Ureter (tissue), 1 donor: ENCODE measurements at places on chromosomes 6 and 20.

GRCh38 chr6:15842727-15843117 lies 179.9 kb upstream of the DTNBP1 start:
- no peak for DNase-seq

GRCh38 chr6:136499370-136499769 lies 50.9 kb downstream of the MAP7 start:
- DNase-seq = no peak

GRCh38 chr20:25341716-25342680 lies 48.6 kb downstream of the ABHD12 start:
- no peak for DNase-seq

GRCh38 chr6:137927777-137928218 lies 60.7 kb downstream of the TNFAIP3 start:
- DNase-seq = no peak

GRCh38 chr6:7138046-7138531 lies 30.3 kb downstream of the RREB1 start:
- DNase-seq = no peak

GRCh38 chr6:150588888-150589499 lies 10.7 kb upstream of the PLEKHG1 start:
- DNase-seq = no peak
